Tibial artery (tissue), 4 donors: ENCODE measurements at places on chromosomes 11 and 22.

DNA sequence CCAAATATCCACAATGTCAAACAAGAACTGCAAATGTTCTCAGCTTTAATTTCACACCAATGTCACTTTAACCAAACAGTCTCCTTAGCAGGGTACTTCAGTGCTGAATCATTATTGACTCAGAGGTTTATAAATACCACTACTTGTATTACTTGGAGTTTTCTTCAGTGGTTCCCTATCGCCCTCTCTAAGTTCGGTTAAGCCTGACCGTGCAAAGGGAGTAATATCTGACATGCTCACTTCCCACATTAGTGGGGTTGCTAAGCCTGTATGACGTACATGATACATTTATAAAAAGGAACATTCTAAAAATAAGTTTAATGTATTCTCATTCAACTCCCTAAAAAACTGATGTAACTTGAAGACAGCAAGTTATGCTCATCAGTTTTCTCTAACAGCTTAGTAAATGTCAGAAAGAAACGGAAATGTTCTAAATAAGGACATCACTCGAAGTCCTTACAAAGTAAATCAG is 93.1 kb upstream of the ZC3H12C start:
- H3K27ac ChIP-seq, result peak overlapping the region; percentile 42
- no peaks in the 10 kb centered on the region for H3K27me3 ChIP-seq
- H3K4me3 ChIP-seq, result no peak overlapping the region

DNA sequence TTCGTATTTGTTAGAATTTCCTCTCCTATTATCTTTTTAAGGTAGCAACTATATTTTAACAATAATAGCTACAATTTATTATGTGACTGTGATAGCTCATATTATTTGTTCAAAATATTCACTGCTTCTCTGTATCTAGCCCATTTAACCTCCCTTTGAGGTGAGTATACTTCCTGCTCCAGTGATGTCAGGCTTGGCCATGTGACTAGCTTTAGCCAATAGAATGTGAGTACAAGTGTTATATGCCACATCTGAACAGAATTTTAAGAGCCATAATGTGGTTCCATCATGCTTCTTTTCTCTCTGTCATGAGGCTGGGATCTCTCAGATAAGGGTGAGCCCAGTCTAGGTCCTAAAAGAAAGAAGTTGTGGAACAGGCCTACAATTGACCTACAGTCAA is 217.6 kb downstream of the TTC28 start:
- no peak for DNase-seq
- no peaks in the 10 kb centered on the region for H3K36me3 ChIP-seq
- H3K27me3 ChIP-seq, result no peaks in the 10 kb centered on the region

DNA sequence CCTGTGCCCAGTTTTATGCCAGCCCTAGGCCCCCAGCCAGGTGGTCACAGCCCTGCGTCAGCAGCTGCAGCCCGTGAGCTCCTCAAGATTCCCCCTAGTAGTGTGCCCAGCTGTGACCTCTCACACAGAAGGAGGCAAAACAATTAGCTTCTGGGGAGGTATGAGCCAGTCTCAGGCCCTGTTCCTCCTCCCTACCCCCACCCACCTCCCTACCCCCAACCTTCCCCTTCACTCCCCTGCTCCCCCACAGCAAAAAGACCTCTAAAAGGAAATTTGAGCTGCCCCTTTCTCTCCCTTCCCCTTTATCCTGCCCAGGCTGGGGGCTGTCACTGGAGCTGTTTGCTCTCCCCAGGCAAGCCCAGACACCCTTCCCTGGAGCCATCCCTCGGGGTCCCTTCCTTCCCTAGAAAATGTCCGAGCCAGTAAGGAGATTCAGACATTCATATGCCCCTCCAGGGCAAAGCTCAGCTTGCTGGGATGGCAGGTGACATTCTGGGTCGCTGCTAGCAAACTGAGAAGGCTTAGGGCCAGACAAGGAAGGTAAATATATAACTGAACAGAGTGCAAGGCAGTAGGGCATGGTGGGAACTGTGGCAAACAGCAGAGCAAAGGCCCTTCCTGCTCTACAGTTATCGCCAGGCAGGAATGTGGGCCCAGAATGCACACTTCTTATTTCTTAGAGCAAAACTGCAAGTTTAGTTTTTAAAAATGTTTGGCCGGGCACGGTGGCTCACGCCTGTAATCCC is 300.2 kb downstream of the MN1 start:
- no peak overlapping the region for H3K27ac ChIP-seq
- peaks cover 2% of the 10 kb centered on the region for H3K4me1 ChIP-seq
- H3K4me3 ChIP-seq, result no peak overlapping the region
- DNase-seq, result no peak

GRCh38 chr11:36711104-36711825 is 113.2 kb upstream of the RAG2 start:
- H3K4me1 ChIP-seq, result no peaks in the 10 kb centered on the region
- no peak for DNase-seq
- no peaks in the 10 kb centered on the region for H3K27me3 ChIP-seq
- H3K27ac ChIP-seq, result no peak overlapping the region
- no peaks in the 10 kb centered on the region for H3K36me3 ChIP-seq

DNA sequence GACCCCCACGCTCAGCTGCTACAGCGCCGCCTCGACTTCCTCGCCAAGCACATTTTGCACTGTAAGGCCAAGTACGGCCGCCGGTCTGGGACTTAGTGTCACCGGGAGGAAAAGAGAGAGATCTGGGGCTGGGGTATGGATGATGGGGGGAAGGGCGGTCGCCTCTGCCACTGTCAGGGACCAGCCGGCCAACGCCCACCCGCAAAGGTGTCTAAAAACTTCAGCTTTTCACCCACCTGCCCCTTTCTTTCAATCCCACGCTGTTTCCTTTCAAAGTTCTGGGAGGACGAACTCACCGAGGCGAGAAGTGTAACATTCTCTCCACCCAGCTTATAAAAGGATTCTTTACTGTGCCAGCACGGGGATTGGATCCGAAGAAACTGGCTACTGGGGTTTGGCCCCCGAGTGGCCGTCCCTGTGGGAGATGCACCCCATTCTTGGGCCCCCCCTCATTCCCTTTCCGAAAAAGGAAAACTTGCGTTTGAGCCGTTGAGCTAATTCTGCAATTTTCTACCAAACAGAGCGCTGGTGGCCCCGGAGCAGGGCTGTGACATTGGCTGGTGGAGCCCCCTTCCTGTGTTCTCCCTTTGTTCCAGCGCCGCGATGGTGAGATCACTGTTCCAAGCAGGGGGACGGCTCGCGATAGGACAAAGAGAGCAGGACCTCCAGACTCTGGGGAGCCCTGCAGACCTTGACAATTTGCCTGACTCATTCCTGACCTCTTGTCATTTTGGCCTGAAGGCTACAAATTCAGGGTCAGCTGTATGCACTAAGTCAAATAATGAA is 1.8 kb downstream of the FJX1 start:
- peak overlapping the region; percentile 70 for H3K4me3 ChIP-seq
- no peak overlapping the region for H3K27ac ChIP-seq
- H3K36me3 ChIP-seq, result no peaks in the 10 kb centered on the region

GRCh38 chr22:25853078-25853477 is 111.1 kb downstream of the MYO18B start:
- no peak overlapping the region for H3K4me3 ChIP-seq
- no peak overlapping the region for H3K27ac ChIP-seq
- no peaks in the 10 kb centered on the region for H3K36me3 ChIP-seq
- H3K27me3 ChIP-seq, result no peaks in the 10 kb centered on the region
- DNase-seq, result no peak

GRCh38 chr11:108632041-108632704 is 32.7 kb upstream of the DDX10 start:
- no peaks in the 10 kb centered on the region for H3K4me1 ChIP-seq
- no peaks in the 10 kb centered on the region for H3K27me3 ChIP-seq
- H3K36me3 ChIP-seq, result no peaks in the 10 kb centered on the region

DNA sequence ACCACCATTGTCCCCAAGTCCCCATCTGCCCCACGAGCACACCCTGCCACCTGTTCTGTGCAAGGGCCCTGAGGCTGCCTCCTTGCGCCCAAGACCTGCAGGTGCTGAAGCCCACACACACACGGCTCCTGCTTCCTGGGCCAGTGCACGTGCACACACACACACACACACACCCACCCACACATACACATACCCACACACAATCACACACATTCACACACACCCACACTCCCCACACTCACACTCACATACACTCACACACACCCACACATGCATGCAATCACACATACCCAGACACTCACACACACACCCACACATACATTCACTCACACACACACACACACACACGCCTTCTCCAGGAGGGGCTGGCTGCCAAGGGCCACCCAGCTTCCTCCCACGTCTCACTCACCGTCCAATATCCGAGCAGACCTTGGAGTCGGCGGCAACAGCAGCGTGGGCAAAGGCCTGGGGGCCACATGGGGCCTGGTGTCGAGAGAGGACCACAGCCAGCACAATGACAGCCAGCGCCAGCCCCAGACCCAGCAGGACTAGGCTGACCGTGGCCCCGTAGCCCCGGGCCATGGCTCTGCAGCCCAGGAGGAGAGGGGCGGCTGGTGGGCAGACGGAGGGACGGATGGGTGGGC is 616 bp downstream of the GGT5 start:
- peak; percentile 75 for DNase-seq
- H3K4me1 ChIP-seq, result peaks cover 61% of the 10 kb centered on the region
- peak overlapping the region; percentile 90 for H3K27ac ChIP-seq
- peak overlapping the region; percentile 57 for H3K4me3 ChIP-seq
- no peaks in the 10 kb centered on the region for H3K36me3 ChIP-seq

- H3K4me1 ChIP-seq, result no peaks in the 10 kb centered on the region
- H3K36me3 ChIP-seq, result no peaks in the 10 kb centered on the region
- no peak overlapping the region for H3K27ac ChIP-seq
These were observed 29.4 kb downstream of the CCDC83 start for GRCh38 chr11:85884581-85885021.

DNA sequence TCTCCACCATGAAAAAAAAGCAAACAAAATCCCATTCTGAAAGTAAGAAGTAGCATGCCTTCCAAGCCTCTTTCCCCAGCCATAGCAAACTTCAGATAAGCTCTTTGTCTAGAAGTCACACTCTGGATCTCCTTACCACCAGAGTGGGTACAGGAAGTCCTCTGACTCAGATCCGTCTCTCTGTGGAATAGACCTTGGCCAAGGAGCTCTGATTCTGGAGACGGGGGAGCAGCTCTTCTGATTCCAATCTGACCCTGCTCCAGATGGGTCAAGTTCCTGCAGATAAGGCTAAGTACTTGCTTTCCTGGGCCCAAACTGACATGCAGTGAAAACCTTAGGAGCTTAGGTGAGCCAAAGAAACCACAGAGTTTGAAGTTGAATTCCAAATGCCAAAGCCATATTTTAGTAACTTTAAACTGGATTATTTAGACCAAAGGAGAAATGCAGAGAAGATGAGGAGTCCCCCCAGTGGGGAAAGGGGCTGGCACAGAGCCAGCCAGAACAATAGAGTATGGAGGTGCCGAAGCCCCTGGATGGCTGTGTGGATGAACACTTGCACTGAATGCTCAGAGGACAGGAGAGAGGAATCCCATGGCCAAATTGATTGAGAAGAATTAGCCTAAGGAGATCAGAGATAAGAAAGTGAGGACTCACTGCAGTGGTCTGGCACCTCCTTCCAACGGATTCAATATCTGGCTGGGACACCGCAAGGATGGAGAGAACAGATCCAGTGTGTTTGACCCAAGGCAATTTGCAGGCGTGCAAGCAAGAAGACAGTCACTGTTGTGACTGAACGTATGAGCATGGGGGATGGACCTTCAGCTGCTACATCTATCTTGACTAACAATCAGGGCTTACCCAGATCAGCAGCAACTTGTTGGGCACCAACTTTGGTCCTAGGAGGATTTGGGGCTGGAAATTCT is 54.9 kb downstream of the ENDOD1 start:
- H3K27ac ChIP-seq, result no peak overlapping the region
- peaks cover under 1% of the 10 kb centered on the region for H3K4me1 ChIP-seq
- no peak for DNase-seq

GRCh38 chr11:96524475-96524874 is 134.7 kb downstream of the JRKL start:
- H3K4me1 ChIP-seq, result no peaks in the 10 kb centered on the region
- H3K36me3 ChIP-seq, result no peaks in the 10 kb centered on the region
- no peak overlapping the region for H3K4me3 ChIP-seq
